ENCODE measurements at places on chromosomes 11 and 22.

- no peak for DNase-seq
Measured at GRCh38 chr11:10478574-10479550, 23.8 kb downstream of the AMPD3 start.

DNA sequence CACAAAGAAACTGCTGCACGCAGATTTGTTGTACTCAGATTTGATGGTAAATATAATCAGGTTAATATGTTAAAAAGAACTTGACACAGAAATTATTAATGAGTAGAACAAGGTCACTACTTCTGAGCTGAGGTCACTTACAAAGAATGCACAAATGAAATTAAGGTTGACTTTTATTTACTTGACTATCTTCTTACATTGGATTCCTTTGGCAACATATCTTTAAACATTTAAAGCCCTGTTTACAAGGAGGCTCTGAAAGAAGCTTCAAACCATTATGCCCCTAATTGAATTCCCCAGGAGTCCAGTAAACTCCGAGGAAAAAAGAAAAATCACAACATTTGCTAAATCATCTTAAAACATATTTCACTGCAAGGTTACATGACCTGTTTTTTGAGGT is 245.5 kb downstream of the SOX6 start:
- DNase-seq = no peak

GRCh38 chr11:57429946-57430345 is 3.0 kb upstream of the SLC43A3 start:
- DNase-seq = no peak

- no peak for DNase-seq
Measured at GRCh38 chr11:121800731-121801393, 315.2 kb downstream of the BLID start.

DNA sequence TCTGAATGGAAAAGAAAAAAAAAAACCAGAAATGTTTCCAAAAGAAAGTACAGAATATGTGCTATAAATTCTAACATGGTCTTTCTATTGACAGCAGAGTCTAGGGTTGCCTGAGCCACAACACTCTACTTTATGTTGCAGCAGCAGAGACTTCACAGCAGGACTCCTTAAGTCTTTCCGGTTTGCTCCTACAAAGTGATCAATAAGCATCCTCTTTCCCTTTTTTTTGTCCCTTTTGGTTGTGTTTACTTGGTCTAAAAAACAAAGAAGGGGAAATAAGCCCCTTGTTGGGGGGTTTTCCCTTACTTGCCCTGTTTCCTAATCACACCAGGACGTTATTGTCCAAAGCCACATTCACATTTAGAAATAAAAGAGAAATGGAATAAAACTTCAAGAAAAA is 163.1 kb upstream of the MPPED2 start:
- no peak for DNase-seq

DNA sequence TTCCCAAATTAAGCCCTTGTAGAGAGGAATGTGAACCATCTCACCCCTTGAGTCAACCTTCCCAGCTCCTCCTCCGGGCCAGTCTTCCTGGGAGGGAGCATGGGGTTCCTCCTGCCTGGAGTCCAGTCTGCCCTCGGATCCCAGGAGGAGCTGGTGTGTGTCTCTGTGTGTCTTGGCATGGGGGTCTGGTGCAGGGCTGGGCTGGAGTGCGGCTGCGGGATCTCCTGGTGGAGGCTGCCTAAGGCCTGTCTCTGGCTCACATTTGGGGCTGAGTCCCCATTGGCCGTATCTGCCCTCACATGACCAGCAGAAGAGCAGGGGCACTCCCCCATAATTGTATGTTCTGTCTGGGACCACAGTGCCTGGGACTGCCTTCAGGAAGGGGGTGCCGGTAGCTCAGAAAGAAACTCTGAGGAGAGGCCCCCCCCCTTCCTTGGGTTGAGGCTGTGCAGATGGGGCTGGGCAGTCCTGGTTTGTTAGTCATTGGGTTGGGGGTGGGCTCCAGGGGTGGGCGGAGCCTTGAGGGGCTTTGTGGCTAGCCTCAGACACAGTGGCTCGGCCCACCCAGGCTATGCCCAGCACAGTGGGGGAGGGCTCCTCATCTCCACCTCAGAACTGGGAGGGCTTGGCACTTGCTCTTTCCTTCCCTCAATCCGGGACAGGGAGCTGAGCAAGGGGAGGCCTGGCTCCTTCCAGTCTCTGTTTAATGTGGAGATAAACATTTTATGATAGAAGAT is 2.9 kb downstream of the C1QTNF5 start:
- DNase-seq = no peak

DNA sequence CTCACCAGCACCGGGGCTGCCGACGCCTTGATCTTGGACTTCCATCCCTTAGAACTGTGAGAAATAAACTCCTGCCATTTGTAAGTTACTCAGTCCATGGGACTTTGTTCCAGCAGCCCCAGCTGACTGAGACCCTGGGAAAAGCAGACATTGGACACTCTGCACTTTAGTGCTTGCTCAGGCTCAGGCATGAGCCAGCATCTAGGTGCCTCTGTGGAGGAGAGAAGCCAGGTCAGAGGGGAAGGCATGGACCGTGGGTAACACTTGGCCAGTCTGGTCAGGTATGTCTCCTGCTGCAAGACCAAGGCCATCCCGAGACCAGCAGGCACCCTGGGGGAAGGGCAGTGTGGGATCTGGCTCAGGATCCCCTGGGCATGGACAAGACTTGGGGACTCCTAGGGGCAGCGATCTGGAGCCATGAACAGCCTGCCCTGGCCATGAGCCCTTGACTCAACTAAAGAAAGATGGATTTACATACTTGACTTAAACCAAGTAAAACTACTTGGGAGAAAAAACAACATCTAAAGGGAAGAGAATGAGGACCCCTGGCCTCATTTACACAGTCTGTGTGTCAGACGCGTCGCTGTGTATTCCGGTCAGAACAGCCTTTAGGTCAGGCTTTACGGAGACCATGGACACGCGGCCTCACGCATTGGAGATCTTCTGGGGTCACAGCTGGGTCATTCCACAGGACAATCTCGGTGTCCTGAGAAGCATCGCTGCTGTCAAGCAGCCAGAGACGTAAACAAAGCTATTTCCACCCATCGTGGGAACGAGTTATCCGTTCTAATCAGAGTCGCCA is 497.1 kb downstream of the BRD1 start:
- no peak for DNase-seq

- DNase-seq = no peak
Measured at GRCh38 chr22:30483169-30483568, 11.4 kb upstream of the SEC14L3 start.

DNA sequence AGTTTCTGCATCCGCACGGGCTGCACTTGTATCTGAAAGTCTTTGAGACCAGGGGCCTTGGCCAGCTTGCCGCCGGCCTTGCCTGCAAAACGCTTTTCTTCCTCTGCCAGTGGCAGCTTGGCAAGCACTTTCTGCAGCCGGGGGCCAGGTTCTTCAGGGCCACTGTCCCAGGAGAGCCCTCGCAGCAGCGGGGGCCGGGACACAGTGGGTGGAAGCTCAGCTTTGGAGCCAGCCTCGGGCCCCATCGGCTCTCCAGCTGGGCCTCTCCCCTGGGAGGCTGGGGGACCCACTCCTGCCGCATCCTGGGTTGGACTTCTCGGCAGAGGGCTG is 57.5 kb upstream of the LYVE1 start:
- no peak for DNase-seq

GRCh38 chr11:90788961-90789360 is 566.1 kb upstream of the CHORDC1 start:
- no peak for DNase-seq

GRCh38 chr22:48061726-48062125 is 1299.3 kb downstream of the TBC1D22A start:
- no peak for DNase-seq

- no peak for DNase-seq
Measured at GRCh38 chr11:104934594-104934993, 33.8 kb downstream of the CASP4 start.

DNA sequence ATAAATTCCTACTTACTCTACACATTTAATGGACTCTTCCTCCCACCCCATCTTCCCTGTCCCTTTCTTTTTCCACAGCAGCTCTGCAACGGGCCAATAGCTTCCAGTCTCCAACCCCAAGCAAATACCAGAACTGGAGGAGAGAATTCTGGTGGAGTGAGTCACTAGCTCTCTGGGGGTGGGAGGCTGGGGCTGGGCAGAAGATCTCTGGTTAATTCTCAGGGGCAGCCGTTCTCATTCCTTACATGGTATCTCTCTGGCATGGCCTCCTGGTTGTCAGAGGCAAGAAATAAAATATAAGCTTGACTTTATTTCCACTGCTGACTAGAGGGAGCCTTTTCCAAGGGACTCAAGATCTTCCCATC is 90.4 kb upstream of the PARVA start:
- DNase-seq = no peak

DNA sequence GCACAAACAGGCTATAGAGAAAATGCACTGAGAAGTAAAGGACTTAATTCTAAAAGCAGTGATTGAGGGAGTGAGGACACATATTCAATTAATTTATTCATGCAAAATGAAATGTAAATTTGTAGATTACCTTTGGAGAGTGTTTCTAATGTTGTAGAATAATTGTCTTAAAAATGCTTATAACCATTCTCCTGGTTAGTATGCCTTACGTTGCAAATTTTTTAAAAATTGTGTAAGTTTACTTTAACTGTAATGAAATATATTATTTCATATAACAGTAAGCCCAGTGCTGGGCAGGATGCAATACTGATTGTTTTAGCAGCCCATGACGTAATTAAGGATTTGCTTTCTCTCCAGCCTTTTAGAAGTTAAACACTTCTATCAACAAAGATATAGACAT is 26.6 kb downstream of the OR52E1 start:
- no peak for DNase-seq

- DNase-seq = no peak
Measured at GRCh38 chr11:86990515-86990914, 35.3 kb upstream of the FZD4 start.

- no peak for DNase-seq
Measured at GRCh38 chr22:41445129-41446056, 1.2 kb downstream of the TOB2 start.

DNA sequence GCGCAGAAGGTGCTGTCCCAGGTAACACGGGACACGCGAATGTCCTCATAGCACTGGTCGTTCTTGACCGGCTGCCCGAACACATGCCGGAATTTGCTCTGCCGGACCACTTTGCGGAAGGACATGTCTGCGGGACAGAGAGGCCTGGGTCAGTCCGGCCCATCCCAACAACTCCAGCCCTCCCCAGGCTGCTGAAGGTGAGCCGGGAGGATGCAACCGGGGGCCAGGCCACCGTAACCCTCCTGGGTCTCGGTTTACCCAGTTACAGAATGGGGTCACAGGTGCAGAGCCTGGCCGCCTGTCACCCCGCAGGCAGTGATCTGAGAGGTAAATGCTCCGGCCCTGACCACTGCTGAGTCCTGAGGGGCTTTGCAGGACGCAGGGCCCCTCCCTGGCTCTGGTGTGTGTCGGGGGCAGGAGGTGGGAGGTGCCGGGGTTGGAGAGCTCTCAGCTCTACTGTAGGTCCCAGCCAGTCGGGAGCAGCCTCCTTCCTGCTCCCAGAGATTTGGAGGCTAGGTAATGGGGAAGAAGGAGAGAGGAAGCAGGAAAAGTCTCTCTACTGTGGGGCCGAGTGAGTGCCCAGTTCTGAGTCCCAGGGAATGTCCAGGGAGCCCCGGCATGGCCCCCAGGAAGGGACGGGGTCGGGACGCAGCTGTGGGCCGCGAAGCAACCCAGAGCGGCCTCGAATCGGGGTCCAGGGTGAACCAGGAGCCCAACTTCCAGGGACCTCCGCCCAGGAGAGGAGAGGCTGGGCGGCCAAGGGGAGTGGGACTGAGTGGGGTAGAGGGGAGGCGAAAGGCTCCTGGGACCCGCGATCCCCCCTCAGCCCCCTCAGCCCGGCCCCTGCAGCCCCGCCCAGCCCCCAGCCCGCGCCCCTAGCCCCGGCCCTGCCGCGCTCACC is 522 bp downstream of the CORO1B start:
- DNase-seq = no peak

GRCh38 chr11:85813721-85814120 is 2.8 kb upstream of the SYTL2 start:
- DNase-seq = no peak

DNA sequence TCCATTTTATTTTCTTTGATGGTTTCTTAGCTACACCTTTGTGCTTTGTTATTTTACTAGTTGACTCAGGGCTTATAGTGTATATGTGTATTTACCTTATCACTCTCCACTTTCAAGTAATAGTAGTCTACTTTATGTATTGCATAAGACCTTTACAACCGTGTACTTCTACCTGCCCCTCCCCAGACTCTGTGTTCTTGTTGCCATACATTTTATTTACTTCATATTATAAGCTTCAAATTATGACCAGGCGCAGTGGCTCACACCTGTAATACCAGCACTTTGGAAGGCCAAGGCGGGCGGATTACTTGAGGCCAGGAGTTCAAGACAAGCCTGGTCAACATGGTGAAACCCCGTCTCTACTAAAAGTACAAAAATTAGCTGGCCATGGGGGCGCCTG is 28.2 kb upstream of the CTSD start:
- no peak for DNase-seq

All from NCI-H1436 treated with DMSO at 0.1 percent for 48 hours (cell line).